ENCODE measurements at places on chromosomes 2 and 18.

DNA sequence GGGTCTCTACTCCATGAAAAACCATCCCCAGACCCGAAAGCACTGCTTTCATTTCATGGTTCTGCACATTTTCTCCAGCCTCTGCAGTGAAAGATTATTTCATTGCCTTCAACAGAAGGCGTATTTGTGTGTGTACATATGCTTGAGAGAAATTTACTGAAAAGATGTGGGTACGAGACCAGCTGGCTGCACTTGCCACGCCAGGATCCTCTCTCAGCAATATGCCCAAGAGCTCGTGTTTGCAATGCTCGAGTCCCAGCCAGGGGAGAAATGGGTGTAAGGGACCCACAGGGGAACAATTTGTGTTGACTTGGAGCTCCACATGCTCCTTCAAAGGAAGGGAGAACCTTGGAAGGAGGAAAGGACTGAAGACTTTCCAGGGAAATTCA, 37.3 kb downstream of the TMEM177 start:
- no peak for DNase-seq

GRCh38 chr2:70995426-70995729, 705 bp upstream of the TEX261 start:
- DNase-seq = no peak

- DNase-seq = no peak
Observed at GRCh38 chr18:45567123-45567522, 48.2 kb upstream of the SLC14A2 start.

DNA sequence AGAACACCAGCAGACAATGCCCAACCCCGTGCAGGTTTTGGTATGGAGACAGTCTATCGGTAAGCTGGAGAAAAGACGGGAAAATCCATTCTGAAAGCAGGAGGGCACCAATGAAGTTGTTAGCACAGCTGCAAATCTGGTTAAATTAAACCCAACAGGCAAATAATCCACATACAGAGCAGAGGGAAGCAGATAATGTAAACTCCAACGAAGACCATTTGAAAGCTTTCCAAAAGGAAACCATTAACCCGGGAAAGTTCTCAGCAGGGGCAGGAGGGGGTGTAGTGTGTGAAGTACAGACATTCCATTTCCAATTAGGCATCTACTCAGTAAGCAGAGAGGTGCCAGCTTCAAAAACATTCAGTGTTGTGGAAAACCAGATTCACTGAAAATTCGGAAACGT, 10.3 kb downstream of the EDAR start:
- no peak for DNase-seq

- DNase-seq = no peak
Observed at GRCh38 chr18:21049306-21049705, 62.3 kb downstream of the ROCK1 start.

- DNase-seq = no peak
Observed at GRCh38 chr2:233199870-233200269, 51.6 kb upstream of the ATG16L1 start.

DNA sequence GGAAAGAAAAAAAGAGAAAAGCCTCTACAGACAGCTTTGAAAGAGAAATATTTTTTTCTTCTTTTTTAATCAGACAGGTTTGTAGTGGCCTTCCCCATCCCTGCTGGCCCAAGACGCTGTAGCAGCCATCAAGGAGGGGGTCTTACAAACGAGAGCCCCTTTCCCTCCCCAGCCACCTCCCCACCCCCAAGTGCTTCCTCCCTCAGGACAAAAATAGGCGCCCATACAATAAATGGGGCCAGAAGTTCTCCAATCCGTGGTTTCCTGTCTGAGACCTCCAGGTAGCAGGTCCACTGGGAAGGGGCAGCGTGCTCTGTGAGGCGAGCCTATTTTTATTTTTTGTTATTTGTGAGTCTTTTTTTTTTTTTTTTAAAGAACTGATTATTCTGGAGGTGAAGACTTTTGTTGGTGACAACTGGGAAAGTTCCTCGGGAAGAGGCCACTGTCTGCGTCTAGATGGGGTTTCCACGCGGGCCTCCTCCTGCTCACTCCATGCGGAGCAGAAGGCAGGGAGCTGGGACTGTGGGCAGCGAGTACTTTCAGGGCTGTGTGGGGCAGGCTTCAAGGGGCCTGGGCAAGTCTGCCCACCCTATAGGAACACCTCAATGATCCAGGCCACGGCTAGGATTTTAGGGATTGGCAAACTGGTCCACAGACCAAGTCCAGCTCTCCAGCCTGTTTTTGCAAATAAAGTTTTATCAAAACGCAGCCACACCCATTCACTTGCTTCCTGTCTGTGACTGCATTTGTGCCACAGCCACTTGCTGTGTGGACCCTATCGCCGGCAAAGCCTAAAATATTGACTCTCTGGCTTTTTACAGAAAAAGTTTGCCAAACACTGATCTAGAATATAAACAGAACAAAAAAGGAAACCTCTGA, 139.6 kb downstream of the CTIF start:
- no peak for DNase-seq

DNA sequence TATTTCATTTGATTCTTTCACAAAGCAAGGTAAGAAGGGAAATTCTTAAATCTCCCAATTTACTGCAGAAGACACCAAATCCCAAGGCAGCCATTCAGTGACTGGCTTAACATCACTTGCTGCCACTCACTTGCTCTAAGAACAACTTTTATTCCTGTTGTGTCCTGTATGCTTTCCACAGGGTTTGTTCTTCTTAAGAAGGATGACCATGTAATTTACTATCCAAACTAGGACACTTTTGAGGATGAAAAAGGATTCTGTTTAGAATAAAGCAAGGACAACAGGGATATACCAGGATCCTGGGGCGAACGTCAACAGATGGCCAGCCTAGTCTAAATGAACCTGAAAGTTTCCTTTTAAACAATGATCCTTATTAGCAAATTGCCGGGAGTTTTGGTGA, 34.8 kb downstream of the RIT2 start:
- DNase-seq = no peak
